ENCODE measurements at places on chromosomes 2 and 18.

- DNase-seq, result no peak
Measured at GRCh38 chr18:77708826-77709506, 459.3 kb downstream of the GALR1 start.

- no peak for DNase-seq
Measured at GRCh38 chr2:169036736-169037440, 5.8 kb upstream of the ABCB11 start.

- no peak for DNase-seq
Measured at GRCh38 chr18:13451213-13451540, 232.6 kb downstream of the LDLRAD4 start.

GRCh38 chr2:239002954-239003623 is 155.2 kb downstream of the TWIST2 start:
- DNase-seq, result no peak

DNA sequence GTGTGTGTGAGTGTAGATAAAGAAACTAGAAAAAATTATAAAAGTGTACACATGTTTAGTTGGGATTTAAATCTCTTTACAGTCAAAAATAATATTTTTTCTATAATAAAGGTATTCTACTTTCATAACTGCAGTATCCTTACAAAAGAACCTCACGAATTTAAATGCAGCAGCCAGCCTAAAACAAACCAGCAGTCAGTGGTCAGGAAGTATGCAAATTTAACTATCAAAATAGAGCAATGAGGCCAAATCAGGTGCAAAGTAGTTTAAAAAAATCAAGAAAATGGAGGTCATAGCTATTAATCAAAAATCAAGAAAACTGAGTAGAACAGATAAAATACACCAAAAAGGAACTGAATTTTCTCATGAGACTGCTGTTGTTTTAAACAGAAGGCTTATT is 407.1 kb downstream of the CDH19 start:
- DNase-seq, result no peak

DNA sequence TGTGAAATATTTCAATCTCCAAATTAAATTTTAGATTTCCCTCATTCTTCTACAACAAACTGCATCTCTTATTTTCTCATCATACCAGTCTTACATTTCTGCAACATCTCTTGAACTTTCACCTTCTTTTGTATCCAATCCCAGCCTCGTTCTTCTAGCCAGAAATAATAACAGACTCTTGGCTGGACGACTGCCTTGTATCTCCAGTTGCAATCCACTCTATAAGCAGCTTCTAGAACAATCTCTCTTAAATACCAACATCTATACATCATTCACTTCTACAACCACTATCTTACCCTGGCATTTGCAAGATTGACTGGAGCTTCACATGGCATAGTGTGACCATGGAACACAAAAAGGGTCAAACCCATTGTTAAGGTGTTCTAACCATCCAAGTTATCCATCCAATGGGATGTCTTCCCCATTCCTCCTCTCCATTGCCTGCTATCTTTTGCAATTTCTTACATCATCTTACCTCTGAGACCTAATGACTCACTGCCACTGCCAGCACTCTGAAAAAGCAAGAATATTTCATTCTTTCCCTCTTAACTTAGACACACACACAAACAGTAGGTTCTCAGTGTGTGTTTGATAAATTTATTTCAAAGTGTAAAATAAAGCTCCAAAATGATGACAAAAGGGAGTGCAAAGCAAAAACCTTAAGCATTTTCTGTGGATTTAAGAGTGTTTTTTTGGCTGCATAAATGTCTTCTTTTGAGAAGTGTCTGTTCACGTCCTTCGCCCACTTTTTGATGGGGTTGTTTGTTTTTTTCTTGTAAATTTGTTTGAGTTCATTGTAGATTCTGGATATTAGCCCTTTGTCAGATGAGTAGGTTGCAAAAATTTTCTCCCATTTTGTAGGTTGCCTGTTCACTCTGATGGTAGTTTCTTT is 145.6 kb downstream of the METTL4 start:
- DNase-seq, result no peak

DNA sequence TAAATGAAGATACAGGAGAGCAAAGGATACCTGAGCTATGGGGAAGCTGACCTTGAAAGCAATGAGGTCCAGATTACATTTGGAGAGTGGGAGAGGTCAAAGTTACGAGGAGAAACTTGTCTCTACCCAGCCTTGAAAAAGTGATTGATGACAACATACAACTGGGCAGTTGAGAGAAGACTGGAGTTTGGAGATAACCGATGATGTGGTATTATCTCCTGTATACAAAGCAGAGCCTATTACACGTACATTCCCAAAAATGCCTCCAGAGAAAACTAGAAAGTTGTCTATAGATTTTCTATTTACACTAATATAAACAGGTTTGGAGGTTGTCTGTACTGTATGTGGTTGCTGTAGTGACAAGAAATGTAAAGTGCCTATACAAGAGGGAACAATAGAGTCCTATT is 28.3 kb downstream of the ARL5A start:
- no peak for DNase-seq

DNA sequence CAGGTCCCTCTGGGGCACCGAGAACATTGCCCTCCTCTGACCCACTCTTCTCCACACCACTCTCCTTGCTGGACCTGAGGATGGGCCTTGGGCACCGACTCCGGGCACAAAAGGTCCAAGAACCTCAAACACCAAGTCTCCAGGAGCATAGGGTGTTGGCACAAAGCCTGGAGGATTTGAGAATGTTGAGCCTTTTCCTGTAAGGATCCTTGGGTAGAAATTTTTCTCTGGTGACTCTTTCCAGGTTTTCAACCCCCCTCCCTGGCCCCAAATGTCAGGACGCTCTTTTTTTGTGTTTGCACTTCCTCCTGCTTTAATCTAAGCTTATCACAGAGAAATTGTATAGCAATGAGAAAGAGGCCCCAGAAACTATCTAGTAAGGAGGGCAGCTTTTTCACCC is 9.2 kb downstream of the SPR start:
- no peak for DNase-seq

GRCh38 chr2:236938126-236938525 is 147.6 kb upstream of the COPS8 start:
- no peak for DNase-seq

DNA sequence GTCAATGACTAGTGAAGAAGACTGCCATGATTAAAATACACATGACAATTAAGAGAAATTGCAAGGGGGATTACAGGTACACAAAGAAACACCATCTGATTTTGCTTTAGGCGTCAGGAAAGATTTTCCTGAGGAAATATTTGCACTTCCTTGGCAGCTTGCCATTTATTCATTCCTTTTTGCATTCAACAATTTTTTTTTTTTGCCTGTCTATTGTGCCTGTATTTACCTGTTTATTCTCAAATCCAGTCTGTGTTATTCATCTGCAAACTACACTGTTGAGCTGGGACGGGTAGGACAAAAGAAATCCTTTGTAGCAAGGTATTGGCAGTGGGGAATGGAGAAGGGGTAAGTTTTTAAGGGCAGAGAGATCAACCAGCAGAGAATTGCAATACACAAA is 31.8 kb downstream of the SMAD2 start:
- DNase-seq, result no peak

DNA sequence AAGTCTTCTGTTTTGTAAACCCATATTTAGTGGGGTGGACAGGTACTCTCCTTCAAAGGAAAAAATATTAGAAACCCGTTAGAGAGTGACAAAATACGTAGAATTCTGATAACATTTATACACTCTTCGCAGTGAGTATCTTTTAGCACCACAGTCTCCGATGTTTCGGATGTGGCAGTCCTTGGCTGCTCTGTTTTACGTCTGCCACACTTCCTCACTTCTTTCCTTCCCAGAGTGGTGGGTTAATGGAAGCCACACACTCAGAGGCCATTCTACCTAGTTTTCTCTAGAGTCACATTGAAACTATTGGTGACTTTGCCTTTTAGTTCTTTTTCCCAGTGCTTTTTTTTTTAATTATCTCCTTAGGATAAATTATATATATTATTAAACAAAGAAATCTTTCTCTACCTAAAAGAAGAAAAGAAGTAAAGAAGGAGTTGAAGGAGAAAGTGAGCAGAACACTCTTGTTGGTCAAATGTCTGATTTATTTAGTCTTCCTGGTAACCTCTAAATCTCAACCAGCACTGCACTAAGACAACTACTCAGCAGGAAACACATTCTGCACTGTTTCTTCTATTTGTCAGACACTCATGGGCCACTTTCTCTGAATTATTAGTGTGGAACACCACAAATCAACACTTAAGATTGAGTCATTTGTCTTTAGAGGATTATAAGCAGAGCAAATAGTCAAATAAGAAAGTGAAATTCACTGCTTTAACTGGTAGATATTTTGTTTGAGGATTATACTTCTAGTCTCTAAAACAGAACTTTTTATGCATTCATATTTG is 451.3 kb upstream of the TMEFF2 start:
- DNase-seq, result no peak

- peak; percentile 23 for DNase-seq
Measured at GRCh38 chr18:77112747-77113092, 19.9 kb downstream of the MBP start.

GRCh38 chr2:74895001-74895400 is 61.1 kb downstream of the HK2 start:
- DNase-seq, result no peak

DNA sequence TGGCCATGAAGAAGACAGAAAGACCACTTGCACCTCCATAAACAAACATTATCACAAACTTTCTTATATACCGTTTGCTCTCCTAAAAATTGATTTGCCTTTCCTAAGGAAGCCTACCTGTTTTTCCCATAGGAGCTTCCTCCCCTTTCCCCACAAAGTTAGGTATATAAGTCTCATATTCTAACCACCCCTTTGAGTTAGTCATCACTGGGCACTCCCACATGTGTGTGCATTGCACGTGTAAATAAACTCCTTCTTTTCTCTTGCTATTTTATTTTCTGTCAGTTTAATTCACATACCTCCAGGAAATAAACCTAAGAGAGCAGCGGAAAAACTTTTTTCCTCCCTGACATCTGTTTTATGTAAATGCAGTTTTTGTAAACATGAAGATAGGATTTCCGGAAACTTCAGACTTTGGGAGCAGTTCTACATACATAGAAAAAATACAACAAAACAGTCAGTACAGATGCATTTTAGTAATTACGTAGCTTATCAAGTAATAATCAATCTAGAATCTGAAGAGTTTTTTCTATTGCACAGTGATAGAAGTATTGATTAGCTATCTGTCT is 46.6 kb downstream of the PLCL1 start:
- no peak for DNase-seq

- DNase-seq, result no peak
Measured at GRCh38 chr2:143384111-143384510, 254.9 kb downstream of the ARHGAP15 start.

DNA sequence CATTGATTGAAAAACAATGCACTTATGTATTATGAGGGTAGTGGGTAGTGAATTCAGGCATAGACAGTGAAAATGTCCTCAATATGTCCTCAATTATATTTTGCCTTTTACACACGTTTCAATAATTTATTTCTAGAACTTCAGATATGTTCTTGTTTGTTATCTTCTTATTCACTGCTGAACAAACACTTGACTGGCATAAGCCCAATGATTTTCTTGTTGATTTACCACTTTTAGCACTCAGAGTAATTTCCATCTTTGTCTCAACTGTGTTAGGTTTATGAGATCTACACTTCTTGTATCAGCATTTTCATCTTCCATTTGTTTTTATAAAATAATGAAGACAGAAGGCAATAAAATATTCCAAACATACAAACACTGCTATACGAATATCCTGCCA is 61.8 kb upstream of the DCC start:
- no peak for DNase-seq

GRCh38 chr2:67626656-67627055 is 229.5 kb downstream of the ETAA1 start:
- no peak for DNase-seq

- no peak for DNase-seq
Measured at GRCh38 chr2:47189635-47190034, 34.5 kb upstream of the STPG4 start.

DNA sequence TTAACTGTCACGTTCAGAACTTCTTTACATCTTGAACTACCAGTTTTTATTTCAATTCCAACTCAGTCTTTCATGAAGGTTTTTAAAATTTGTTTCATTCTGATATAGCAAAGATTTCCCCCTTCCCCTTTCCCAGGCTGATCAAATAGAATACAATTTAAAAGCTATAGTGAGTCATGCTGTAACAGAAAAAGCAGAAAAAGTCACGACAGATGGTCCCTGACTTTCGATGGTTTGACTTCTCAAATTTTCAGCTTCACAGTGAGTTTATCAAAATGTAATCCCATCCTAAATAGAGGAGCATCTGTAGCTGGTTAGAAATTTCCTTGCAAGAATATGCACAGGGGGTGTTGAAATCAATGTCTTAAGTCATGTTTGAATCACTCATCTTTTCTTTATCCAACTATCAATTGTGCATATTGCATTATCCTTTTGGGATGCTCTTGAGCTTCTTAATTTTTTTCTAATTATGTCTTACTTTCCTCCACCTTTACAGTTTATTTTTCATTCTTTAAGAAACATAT is 500.3 kb downstream of the LRP1B start:
- DNase-seq, result no peak

DNA sequence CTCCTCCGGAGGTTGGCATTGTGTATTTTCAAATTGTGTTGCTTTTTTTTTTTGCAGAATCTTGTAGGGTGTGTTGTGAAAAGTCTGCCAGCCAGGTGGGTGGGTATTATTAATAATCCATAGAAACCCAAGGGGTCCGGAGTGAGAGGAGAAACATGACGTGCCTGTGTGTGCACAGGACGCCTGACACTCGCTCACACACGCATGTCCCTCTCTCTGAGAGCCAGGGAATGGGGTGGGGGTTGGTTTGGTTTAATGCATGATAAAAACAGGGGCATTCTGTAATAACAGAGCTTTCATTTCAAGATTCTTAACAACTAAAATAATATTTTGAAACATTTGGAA is 224.8 kb downstream of the FAM210A start:
- DNase-seq, result no peak

DNA sequence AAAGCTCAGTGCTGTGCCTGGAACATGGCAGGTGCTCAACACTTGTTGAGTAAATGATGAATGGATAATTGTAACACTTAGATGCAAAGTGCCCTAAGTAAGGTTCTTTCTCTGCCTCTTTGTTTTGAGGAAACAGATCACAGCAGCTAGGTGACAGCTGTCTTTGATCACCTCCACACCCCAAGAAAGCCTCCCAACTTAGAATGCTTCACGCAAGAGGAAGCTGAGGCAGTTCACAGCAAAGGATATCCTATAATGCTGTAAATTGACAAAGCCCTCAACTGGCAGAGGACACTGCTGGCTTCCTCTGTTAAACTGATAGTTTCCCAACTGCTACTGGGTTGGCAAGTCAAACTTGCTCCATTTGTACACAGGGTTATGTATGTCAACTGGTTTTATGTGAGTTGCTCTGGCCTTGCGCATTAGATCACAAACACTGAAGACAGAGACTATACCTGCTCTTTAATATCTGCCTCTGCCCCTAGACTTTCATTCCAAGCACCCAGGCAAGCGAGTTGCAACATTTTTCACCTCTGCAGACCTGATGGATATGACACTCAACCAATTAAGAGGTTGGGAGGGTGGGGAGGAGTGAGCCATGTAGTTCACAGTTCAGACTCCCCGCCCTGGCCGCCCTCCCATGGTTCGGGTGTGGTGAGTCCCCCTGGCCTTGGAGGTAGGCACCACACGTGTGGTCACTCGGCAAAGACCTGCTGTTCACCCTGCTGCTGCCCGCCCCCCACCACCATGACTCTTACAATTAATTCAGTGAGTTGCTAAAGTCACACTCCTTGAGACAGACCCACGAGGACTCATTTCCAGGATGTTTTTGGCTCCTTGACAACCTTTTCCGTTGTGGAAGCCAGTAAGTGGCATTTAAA is 4.8 kb upstream of the MALL start:
- no peak for DNase-seq
